NCI-H1694 (cell line): ENCODE measurements at places on chromosomes 7 and 10.

DNA sequence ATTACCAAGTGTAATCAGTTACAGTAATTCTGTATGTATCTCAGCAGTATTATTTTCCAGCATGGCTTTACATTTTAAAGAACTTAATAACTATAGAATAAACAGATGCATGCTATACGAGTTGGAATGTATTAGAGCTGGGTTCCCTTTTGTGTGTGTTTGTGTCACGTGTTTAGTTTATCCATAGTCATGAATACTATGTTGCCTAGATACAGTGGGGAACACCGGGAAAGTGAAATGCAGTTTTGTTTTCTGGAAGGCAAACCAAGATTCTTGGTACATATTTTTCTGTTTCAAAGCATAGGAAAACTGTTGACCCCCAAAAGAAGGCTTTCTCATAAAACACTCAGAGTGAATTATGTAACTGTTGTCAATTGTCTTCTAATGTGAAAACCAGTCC lies 119.0 kb downstream of the FANK1 start:
- no peak for DNase-seq

GRCh38 chr7:191981-192649 lies at the start of gene FAM20C:
TSS of gene FAM20C (plus strand) at chr7:192571. CDS start at chr7:193200, 629 bp downstream.
- DNase-seq: peak; percentile 43

DNA sequence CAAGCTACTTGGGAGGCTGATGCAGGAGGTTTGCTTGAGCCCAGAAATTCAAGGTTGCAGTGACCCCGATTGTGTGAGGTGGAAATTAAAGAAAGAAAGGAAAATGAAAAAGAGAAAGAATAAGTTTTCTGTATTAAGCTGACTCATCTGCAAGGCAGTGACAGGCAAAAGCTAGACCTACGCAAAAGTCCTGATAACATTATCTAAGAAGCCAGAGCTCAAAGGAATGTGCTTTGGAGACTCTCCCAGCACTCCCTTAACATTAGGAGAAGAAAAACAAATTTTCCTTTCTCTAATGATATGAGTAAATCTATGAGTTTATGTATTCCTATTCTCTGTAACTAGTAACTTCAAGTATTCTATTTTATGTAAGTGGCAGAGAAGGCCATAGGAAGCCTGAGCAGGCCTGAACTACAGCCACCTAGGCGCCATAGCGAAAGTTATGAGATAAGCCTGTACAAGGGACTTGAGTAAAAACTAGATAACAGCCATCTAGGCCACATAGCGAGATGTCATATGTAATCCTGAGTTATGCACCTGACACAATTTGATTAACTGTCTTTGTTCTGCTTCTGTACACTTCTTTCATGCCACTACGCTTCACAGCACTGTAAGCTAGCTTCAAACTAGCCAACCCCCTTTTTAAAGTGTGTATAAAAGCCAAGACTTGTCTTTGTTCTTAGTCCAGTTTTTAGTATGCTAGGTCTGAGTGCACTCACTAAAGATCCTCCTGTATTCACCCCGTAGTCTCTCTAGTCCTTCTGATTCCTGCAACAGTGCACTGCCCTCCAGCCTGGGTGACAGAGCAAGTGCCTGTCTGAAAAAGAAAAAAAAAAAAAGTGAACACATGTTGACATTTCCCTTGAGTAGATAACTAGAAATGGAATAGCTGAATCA lies 9.4 kb upstream of the ZWINT start:
- DNase-seq: no peak

- no peak for DNase-seq
Measured at GRCh38 chr10:98299341-98299740, 31.3 kb upstream of the LOXL4 start.

DNA sequence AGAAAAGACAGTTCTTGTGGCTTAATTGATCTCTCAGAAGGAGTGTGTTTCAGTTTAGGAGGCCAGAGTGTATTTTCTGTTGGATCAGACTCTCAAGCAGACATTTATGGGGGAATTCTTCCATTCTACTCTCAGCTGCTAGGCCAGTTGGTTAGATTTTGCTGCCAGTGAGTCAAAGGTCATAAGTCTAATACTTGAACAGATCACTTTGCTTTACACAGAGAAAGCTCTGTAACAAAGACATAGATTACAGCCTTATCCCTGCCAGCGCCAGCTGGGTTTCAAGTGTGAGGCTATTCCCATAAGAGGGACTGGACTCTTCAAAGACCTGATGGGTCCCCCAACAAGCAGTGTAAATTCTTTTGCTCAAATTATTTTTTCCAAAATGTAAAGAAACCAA lies 145.6 kb upstream of the SEMA3C start:
- no peak for DNase-seq

DNA sequence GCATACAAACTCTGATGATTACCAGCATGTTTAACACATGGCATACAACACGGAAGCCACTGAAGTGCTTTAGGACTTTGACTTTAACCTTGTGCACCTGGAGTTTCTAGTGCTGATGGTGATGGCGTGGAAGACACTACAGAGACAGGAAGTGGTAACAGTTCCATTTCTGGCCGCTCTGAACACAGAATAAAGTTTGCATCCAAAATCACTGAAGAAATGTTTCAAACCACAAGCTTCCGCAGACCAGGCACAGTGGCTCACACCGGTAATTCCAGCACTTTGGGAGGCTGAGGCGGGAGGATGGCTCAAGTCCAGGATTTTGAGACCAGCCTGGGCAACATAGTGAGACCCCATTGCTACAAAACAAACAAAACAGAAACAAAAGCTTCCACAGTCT lies 40.3 kb upstream of the TNPO3 start:
- no peak for DNase-seq

DNA sequence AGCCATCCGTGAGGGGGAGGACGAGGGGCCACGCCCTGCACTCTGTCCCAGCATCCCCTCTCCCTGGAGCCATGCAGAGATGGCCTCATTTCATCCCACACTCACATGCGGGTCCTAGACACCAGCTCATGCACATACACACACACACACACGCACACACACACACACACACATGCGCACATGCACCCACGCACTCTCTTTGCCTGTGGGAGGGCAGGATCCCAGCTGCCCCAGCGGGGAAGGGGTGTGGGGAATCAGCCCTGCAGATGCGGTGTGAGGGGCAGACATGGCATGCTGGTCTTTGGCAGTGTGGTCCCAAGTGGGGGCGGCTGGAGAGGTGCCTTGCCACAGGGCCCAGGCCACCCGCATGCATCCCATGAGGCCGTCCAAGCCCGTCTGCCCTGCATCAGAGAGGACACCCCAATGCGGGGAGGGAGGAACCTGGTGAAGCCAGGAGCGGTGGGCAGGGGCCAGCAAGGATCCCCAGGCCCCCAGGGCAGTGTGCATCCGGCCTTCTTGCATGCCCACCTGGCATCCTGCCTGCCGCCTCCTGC lies 68.1 kb downstream of the LHPP start:
- no peak for DNase-seq

GRCh38 chr10:22710139-22710745 lies 4.1 kb downstream of the PIP4K2A start:
- DNase-seq: no peak

- no peak for DNase-seq
Measured at GRCh38 chr7:107526672-107527071, 37.0 kb downstream of the COG5 start.

GRCh38 chr7:8566016-8566415 lies 132.6 kb downstream of the NXPH1 start:
- DNase-seq: no peak

DNA sequence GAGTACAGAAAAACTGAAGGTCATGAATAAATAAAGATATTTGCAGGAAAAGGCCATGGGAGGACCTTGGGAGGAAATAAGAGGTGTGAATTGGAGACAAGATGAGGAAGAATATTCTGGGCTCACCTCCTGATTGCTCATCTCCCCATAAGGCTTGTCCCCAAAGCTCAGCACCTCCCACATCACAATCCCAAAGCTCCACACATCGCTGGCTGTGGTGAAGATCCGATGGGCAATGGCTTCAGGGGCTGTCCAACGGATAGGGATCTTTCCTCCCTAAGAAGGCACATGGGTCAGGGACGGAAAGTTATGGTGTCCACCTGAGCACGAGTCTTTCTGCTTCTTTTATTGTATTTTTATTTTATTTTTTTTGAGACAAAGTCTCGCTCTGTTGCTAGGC lies 12.9 kb downstream of the ZYX start:
- DNase-seq: no peak

DNA sequence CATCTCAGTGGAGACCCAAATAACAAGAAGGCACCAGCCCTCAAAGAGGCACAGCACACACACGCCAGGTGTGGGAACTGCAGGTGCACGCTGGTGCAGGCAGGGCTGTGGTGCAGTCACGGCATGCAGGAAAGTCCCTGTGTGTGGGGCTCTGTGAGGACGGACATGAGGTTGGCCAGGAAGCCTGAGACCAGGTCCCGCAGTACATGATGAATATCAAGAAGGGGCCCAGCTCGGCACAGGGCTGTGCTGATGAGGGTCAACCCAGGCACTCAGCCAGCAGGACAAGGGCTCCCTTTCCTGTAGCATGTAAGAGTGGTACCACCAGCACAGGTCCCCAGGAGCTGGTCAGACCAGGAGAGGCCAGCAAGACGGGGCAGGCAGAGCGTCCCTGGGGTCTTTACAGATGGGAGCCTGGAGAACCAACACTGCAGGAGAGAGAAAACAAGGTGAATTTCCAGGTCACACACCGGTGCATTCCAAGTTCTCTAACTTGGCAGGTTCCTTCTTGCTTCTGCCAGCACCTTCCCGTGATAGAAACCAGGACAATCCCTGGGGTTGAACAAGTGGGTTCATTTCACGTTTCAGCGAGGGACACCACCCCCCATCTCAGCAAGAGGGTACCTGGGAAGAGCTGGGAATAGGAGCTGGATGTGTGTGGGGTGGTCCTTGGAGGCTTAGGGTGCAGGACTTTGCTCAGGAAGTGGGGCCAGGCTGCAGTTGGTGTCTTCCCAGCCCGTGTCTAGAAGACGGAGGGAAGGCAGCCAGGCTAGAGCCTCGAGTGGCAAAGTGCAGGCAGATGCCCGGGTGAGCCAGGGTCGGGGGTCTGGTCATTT lies 244.8 kb upstream of the TCERG1L start:
- DNase-seq: no peak

DNA sequence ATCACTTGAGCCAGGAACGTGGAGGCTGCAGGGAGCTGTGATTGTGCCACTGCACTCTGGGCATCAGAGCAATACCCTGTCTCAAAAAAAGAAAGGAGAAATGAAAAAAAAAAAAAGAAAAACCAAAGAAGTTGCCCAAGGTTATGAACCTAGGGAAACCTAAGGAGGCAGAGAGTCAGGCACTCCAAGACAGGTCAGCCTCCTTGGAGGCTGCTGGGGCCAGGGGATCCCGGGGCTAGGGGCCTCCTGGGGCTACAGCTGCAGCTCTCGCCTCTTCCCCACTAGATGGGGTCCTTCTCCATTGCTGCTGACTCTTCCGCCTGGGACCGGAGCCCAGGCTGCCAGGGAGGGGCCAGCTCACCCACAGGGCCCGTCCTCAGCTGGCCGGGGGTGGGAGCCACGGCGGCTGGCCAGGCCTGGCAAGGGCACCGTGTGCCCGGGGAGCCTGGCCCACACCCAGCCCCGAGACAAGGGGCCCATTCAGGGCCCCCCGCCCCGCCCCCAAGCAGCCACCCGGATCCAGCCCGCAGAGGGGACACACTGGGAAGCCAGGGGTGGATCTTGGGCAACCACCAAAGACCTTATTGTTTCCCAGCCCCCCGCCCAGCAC lies 1.7 kb upstream of the SPACDR start:
- peak; percentile 63 for DNase-seq

DNA sequence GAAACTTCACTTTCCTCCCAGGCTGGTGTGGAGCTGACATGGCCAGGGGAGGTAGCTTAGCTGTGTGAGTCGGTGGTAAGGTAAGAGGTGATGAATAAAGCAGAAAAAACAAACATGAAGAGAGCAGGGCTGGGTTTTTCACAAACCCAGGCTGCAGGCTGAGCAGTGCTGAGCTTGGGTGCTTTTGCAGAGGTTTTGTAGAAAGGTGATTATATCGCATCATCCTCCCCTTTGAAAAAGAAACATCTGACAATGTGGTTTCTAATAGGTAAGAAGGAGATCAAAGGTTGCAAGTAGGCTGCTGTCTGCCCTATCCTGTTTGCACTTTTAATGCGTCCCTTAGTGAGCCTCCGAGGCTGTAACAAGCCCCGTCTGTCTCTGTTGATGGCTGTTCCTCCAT lies 69.6 kb upstream of the GRM8 start:
- DNase-seq: no peak

DNA sequence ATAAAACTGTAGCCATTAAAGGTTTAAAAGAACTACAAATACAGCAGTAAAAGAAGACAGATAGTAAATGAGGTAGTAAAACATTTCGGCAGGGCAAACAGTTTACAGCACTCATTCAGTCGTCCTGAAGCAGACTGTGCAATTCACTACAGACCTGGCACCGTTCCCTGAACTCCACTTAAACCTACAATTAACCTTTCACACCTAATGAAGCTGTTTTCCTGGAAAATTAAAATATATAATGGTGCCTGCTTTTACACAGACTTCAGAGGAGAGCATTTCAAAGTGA lies 335.3 kb downstream of the GFRA1 start:
- DNase-seq: no peak

- DNase-seq: no peak
Measured at GRCh38 chr7:99897322-99898022, 20.6 kb upstream of the OR2AE1 start.

DNA sequence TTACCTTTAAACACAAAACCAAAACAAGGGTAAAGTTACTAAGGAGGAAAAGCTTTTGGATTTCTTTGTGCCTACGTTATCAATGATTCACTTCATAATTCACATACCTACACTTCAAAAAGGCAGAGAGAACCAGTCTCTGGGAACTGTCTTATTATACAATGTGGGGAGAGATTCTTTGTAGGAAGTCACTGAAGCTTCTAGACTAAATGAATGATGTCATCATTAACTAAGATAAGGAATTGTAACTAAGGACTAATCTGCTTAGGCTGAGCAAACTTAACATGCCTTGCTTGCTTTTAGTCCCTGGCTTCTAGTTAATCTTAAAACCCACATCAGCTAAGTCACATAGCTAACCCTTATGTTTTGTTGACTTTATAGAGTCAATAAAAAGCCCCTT lies 771.2 kb downstream of the NXPH1 start:
- no peak for DNase-seq

GRCh38 chr10:21712975-21713374 lies 178.9 kb downstream of the MLLT10 start:
- no peak for DNase-seq

GRCh38 chr7:156680281-156680680 lies 39.7 kb downstream of the RNF32 start:
- DNase-seq: no peak

- no peak for DNase-seq
Measured at GRCh38 chr10:5601826-5602495, 64.4 kb downstream of the ASB13 start.
